Left cardiac atrium (tissue), 4 donors: ENCODE measurements at places on chromosomes 5 and 9.

- DNase-seq = no peak
These were observed 113.0 kb upstream of the IER5L start for GRCh38 chr9:129291041-129291501.

GRCh38 chr5:172104801-172105701, 83.0 kb downstream of the STK10 start:
- DNase-seq = no peak

GRCh38 chr5:76565009-76565408, 58.2 kb downstream of the F2RL2 start:
- no peak for DNase-seq

GRCh38 chr5:122936088-122936487, 90.7 kb downstream of the SNX24 start:
- no peak for DNase-seq

- DNase-seq = no peak
These were observed 309.9 kb downstream of the MAT2B start for GRCh38 chr5:163815240-163815791.

- DNase-seq = no peak
These were observed 24.4 kb downstream of the FBLL1 start for GRCh38 chr5:168553377-168554130.

DNA sequence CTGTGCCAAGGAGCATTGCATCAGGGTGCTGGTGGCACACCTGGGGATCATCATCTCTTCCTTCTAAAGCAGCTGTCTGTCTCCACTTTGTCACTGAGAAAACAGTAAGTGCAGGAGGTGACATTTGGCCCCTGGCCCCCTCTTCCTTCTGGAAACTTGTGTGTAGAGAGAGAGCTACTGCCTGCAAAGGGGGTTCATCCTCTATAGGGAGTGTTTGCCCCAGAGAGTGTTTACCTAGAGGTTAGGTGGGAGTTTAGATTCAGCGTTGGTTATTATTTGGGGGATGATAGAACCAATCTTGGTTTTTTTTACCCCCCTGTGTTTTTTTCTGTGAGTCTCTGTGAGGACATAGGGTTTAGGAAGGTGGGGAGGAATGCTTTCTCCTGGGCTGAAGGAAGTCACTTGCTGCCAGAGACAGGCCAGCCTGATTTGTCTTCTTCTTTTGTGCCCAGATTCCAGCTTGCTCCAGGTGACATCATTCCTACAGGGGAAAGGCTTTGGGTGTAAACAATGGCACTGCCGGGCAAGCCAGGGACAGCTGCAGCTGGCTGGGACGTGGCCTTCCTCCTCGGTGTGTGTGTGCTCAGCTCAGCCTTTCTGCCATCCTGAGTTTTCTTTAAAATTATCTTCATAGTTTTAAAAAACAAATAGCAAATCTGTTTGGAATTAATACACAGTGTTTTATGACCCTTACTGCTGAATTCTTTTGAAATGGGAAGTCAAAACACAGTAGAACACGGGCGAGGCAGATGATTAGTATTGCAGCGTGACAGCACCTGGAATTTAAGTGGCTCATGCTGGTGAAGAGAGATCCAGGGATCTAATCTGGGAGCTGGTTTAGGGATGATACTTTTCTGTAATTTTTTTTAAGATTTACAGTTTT, 24.5 kb downstream of the PRRC2B start:
- DNase-seq = no peak

GRCh38 chr5:42689391-42689790, 67.2 kb upstream of the CCDC152 start:
- no peak for DNase-seq

DNA sequence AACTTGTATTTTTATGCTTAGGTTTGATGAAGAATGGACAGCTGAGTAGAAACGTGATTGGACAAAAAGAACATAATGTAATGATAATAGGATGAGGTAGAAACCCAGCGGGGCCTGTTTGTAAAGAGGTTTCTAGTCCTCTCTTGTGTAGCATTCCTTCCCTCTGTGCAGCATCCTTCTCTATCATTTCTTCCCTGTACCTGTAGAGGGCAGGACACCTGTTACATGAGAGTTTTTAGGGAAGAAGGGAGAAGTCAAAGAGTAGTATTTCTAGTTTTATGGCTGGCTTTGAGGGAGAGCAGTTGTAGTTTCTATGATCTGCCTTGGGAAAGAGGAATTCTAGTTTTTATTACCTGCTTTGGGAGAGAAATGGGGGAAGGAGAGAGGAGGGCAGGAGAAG, 162.1 kb upstream of the FST start:
- DNase-seq = no peak
